ENCODE measurements at places on chromosomes 2 and 18. TPM values are rescaled to one million over a fixed set of nuclear protein-coding genes. Genes with fewer than 3 reads are reported as not detected.

GRCh38 chr18:57077786-57078552 is 68.9 kb upstream of the BOD1L2 start:
- H3K27me3 ChIP-seq = no peaks in the 10 kb centered on the region
- H3K36me3 ChIP-seq = no peaks in the 10 kb centered on the region
- no peak overlapping the region for H3K27ac ChIP-seq
- H3K4me1 ChIP-seq = peaks cover 10% of the 10 kb centered on the region

CCL20 gene
- 39.9 TPM for total RNA-seq

HSBP1L1 gene
- 17.9 TPM for total RNA-seq

DNA sequence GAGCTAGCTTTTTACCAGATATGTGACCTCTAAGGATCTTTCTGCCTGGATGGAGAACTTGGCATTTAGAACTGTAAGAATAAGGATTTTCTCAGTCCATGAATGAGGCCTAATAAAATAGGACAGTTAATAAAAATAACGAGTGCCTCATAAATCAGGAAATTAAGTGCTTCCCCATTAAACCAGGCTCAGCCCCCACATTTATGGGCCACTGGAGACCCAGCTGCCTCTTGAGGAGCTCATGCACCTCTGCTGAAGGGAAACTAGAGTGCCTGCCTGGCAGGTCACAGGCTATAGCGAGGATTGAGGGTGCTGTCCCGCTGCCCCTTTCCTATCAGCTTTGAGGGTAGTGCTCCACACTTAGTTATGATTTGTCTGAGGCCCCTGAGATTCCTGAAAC is 158.0 kb downstream of the ALK start:
- no peak for DNase-seq
- H3K27me3 ChIP-seq = peaks cover 7% of the 10 kb centered on the region
- H3K36me3 ChIP-seq = no peaks in the 10 kb centered on the region
- H3K27ac ChIP-seq = no peak overlapping the region
- no peak overlapping the region for H3K4me3 ChIP-seq
- H3K4me1 ChIP-seq = no peaks in the 10 kb centered on the region

ZNF892 gene
- total RNA-seq = 6.2 TPM

ZNF396 gene
- total RNA-seq = 2.7 TPM

ST6GAL2 gene
- total RNA-seq = not detected

STPG4 gene
- total RNA-seq = 12.7 TPM

DNA sequence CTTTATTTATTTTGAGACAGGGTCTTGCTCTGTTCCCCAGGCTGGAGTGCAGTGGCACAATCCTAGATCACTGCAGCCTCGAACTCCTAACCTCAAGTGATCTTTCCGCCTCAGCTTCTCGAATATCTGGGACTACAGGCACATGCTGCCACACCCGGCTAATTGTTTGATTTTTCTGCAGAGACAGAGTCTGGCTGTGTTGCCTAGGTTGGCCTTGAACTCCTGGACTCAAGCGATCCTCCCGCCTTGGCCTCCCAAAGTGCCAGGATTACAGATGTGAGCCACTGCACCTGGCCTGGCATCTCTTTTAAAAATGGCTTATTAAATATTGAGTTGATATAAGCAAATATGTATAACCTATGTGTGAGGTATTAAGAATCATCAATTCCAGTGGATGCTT is 209.5 kb downstream of the FAM210A start:
- H3K27ac ChIP-seq = no peak overlapping the region
- no peaks in the 10 kb centered on the region for H3K36me3 ChIP-seq
- H3K4me1 ChIP-seq = no peaks in the 10 kb centered on the region
- H3K4me3 ChIP-seq = no peak overlapping the region
- H3K27me3 ChIP-seq = peaks cover 62% of the 10 kb centered on the region
- no peak for DNase-seq

DNA sequence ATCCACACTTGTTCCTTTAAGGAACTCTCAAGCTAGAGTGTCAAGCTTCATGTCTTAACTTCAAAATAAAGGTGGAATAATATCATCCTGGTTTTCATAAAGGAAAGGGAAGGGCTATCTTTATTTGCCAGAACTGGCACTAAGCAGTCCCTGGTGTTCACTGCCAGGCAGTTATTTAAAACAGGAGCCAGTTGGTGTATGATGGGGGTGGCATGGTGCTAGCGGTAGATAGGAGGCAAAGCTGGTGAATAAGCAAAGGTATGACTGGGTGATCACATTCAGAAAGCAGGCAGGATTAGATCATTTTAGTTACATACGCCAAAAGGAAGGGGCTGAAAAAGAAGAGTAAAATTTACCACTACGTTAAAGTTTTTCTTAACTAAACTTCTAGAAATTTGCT is 776.3 kb downstream of the BCL11A start:
- no peak overlapping the region for H3K27ac ChIP-seq
- no peak for DNase-seq
- H3K36me3 ChIP-seq = no peaks in the 10 kb centered on the region

DNA sequence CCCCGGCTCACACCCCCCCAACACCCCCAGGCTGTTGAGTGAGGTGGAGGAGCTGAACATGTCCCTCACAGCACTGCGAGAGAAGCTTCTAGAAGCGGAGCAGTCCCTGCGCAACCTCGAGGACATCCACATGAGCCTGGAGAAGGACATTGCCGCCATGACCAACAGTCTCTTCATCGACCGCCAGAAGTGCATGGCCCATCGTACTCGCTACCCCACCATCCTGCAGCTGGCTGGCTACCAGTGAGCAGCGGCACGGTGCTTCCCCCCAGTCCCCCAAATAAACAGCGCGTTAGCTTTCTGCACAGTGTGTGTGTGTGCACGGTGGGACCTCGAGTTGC is 5.3 kb downstream of the TEKT4 start:
- no peak overlapping the region for H3K27ac ChIP-seq
- no peak for DNase-seq
- H3K4me3 ChIP-seq = no peak overlapping the region
- peaks cover 6% of the 10 kb centered on the region for H3K27me3 ChIP-seq
- no peaks in the 10 kb centered on the region for H3K36me3 ChIP-seq
